Tibial nerve (tissue), 4 donors: ENCODE measurements at places on chromosomes 7 and 10.

- no peak for DNase-seq
Measured at GRCh38 chr7:83824214-83824613, 175.3 kb upstream of the SEMA3E start.

GRCh38 chr7:134856091-134856490, 76.7 kb downstream of the CALD1 start:
- no peak for DNase-seq

- DNase-seq, result no peak
Measured at GRCh38 chr10:62815381-62816075, 638 bp downstream of the EGR2 start.

DNA sequence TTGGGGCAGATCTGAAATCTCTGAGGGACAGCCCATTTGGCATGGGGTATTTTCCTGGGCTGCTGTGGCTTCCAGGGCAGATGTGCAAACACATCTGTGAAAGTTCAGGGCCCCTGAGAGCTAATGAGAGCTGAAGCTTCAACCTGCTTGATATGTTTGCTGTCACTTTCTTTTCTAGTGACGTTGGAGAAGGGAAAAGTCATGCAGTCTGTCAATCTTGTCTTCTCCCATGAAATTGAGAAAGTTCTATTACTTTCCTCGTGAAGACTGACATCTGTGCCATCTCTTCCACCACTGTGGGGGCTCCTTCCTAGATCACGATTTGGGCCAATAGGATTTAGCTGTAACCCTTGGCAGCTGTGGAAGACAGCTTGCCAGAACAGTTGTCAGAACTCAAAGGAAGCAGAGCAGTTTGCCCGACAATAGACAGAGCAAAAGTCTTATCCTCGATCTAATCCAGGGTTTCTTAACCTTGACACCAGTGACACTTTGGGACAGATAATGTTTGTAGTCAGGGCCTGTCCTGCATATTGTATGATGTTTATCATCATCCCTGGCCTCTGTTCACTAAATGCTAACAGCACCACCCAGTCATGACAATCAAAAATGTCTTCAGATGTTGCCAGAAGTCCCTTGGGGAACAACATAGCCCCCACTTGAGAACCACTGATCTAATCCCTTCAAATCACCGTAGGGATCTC, 586.5 kb downstream of the LRMDA start:
- DNase-seq, result no peak

DNA sequence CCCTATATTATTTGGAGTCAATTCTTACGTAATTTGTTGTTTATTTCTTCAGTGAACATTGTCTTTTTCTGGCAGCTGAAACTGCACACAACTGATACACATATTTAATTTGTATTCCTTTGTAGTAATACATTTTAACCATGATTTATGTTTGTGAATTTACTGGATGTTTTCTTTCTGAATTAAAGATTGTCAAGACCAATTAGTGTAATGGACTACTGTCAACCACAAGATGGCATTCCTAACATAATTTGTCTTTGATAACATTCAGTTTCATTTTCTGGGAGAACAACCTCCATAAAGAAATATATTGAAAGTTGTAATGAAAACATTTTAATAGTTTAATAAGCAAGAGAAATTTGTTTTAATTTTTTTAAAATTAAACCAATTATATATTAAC, 10.1 kb downstream of the THNSL1 start:
- no peak for DNase-seq

- no peak for DNase-seq
Measured at GRCh38 chr10:21205328-21205727, 308.2 kb upstream of the NEBL start.

- no peak for DNase-seq
Measured at GRCh38 chr10:32246685-32247084, 100.3 kb downstream of the EPC1 start.

- DNase-seq, result no peak
Measured at GRCh38 chr10:95279042-95279820, 11.6 kb downstream of the PDLIM1 start.

DNA sequence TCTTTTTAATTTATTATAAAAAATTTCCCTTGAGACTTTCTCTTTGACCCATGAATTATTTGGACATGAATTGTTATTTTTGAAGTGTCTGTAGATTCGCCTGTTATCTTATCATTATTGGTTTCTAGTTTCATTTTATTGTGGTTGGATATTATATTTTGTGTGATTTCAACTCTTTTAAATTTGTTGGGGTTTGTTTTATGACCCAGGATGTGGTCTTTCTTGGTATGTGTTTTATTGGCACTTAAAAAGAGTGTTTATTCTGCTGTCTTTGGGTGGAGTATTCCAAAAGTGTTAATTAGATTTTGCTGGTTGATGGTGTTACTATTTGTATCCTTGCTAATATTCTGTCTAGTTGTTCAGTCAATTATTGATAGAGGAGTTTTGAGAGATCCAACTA, 50.5 kb upstream of the GPR141 start:
- DNase-seq, result no peak

GRCh38 chr10:22624287-22624738, 90.1 kb downstream of the PIP4K2A start:
- DNase-seq, result no peak

- DNase-seq, result no peak
Measured at GRCh38 chr7:157397036-157397720, 60.4 kb downstream of the DNAJB6 start.

- DNase-seq, result peak; percentile 55
Measured at GRCh38 chr7:151925446-151926335, 30.6 kb upstream of the GALNTL5 start.
